ENCODE measurements at places on chromosomes 2 and 18. TPM values are rescaled to one million over a fixed set of nuclear protein-coding genes. Genes with fewer than 3 reads are reported as not detected.

DNA sequence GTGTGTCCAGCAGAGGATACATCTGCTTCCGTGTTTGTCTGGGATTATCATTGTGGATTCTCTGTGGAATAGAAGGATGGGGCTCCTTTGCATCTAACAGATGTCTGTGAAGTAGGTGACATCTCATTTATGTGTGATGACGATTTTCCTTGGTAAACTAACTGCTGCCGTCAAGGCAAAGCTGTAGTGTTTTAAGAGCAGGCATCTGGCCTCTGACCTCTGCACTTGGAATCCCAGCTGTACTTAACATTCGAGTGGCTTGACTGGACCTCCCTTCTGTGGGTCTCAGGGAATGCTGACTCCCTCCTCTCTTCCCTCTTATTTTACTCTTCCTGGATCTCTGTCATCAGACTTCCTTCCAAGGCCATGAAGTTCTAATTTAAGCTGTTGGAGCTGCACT lies 56.4 kb downstream of the DCDC2C start:
- no peak for DNase-seq

Gene TFCP2L1
- 0.28 TPM for total RNA-seq

DNA sequence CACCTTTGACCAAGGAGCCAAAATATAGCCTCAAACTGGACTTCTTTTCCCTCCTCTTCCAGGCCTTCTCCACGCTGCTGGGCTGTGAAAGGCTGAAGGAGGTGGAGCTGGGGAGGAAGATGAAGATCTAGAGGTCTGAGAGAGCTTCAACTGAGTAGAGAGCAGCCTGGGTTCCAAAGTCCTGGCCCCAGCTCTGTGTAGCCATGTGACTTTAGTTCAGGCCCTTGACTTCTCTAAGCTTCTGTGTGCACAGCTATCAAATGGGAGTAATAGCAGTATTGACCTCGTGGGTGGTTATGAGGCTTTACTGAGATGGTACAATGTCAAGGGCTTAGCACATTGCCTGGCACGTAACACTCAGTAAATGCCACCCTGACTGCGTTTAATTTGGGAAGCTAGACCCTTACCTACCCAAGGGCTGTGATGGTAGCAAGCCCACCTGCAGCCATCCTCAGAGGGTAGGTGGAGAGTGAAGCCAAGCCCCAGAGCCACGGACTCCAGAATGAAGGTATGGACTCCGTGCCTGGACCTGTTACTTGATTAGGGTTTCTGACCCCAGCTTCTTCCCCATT lies 38.4 kb downstream of the SERTAD2 start:
- DNase-seq = no peak

- DNase-seq = peak; percentile 75
Observed at GRCh38 chr2:207143215-207144172, 22.3 kb downstream of the KLF7 start.

- no peak for DNase-seq
Observed at GRCh38 chr2:77104554-77104953, 417.6 kb downstream of the LRRTM4 start.

Gene C2orf66
- total RNA-seq = 0.33 TPM

- no peak for DNase-seq
Observed at GRCh38 chr2:240139666-240140393, 628 bp downstream of the OTOS start.

DNA sequence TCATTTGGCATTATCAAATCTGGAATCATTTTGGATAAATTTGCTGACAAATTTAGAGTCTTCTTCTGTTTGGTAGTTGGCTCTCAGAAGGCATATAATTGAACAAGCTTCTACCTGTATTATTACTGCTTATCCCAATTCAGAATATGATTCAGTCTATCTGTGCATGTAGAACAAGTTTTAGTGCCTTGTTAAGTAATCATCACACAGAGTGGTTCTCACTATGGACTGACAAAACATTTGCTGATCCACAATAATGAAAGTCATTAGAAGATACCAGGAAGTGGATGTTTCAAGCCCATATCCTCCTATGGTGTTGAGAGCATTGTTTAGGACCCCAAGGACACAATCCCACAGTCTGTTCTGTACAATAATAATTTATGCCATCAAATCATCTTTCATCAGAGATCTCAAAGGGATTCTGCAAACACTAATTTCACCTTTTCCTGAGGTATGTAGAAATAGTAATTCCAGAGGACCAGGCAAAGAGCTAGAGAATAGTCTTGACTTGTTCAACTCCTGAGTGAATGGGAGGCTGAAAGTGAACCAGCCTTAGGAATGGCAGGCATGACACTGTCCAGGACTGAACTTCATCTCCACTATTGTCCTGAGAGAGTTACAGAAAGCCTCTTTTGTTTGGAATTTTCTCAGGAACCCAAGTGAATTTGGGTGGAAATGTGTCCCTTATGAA lies 29.6 kb upstream of the DSC1 start:
- DNase-seq = no peak

Gene RETREG2
- 107 TPM for total RNA-seq

Gene L3MBTL4
- total RNA-seq = not detected

Gene GCG
- total RNA-seq = not detected
